ENCODE measurements at places on chromosomes 5 and 9.

GRCh38 chr9:117302487-117302886, 112.4 kb downstream of the ASTN2 start:
- no peak overlapping the region for H3K27ac ChIP-seq
- H3K4me1 ChIP-seq = no peaks in the 10 kb centered on the region
- H3K4me3 ChIP-seq = no peak overlapping the region
- no peak for DNase-seq

- H3K4me3 ChIP-seq = no peak overlapping the region
- no peaks in the 10 kb centered on the region for H3K36me3 ChIP-seq
- peak; percentile 69 for DNase-seq
- no peak overlapping the region for H3K27ac ChIP-seq
Measured at GRCh38 chr9:121233906-121234831, 32.5 kb upstream of the RAB14 start.

GRCh38 chr5:66741394-66741793, 145.2 kb downstream of the MAST4 start:
- no peak overlapping the region for H3K4me3 ChIP-seq
- no peak overlapping the region for H3K27ac ChIP-seq
- DNase-seq = no peak
- no peaks in the 10 kb centered on the region for H3K4me1 ChIP-seq
- H3K36me3 ChIP-seq = no peaks in the 10 kb centered on the region
- H3K27me3 ChIP-seq = no peaks in the 10 kb centered on the region

DNA sequence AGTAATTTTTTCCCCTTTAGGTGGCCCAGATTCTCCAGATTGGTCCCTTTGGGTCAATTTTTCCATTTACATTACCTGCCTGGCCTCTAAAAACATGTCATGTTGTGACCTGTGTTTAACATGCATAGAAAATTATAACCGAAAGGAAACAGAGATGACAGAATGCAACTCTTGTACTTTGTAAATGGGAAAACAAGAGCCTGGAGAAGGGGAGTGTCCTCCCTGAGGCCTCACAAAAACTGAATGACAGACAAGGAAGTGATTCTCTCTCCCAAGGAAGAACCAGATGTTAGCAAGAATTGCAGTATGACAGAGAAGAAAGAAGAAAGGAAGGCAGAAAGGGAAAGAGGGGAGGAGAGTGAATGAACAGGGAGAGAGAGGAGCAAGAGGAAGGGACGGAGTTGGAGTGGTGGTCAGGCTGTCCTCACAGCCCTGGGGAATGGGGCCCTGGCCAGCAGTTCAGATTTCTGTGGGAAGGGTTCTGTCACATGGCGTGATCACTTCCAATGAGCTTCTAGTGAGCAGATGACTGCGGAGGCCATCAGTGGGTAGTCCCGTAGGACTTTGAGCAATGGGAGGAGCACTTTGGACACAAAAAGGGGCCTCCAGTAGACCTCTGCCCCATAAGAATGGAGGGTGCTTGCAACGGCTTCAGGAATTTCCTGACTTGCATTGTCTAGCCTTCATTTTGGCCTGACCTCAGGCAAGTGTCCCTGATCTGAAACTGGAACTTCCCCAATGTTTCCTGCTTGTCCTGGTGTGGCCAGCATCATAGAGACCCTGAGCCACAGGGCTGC, 31.6 kb downstream of the ABLIM3 start:
- H3K4me3 ChIP-seq = no peak overlapping the region
- no peak overlapping the region for H3K27ac ChIP-seq
- no peaks in the 10 kb centered on the region for H3K4me1 ChIP-seq
- peak; percentile 42 for DNase-seq

- peaks cover 4% of the 10 kb centered on the region for H3K4me1 ChIP-seq
- no peaks in the 10 kb centered on the region for H3K27me3 ChIP-seq
- DNase-seq = no peak
- H3K27ac ChIP-seq = no peak overlapping the region
- no peak overlapping the region for H3K4me3 ChIP-seq
- H3K36me3 ChIP-seq = no peaks in the 10 kb centered on the region
Measured at GRCh38 chr9:4102078-4102477, 197.8 kb downstream of the GLIS3 start.

GRCh38 chr5:135221187-135221473, 177.9 kb downstream of the MACROH2A1 start:
- H3K27ac ChIP-seq = no peak overlapping the region
- H3K36me3 ChIP-seq = no peaks in the 10 kb centered on the region
- no peak for DNase-seq

GRCh38 chr9:78320875-78321496, 24.1 kb downstream of the PSAT1 start:
- H3K27ac ChIP-seq = no peak overlapping the region
- peaks cover 2% of the 10 kb centered on the region for H3K4me1 ChIP-seq
- no peak for DNase-seq
- no peak overlapping the region for H3K4me3 ChIP-seq

DNA sequence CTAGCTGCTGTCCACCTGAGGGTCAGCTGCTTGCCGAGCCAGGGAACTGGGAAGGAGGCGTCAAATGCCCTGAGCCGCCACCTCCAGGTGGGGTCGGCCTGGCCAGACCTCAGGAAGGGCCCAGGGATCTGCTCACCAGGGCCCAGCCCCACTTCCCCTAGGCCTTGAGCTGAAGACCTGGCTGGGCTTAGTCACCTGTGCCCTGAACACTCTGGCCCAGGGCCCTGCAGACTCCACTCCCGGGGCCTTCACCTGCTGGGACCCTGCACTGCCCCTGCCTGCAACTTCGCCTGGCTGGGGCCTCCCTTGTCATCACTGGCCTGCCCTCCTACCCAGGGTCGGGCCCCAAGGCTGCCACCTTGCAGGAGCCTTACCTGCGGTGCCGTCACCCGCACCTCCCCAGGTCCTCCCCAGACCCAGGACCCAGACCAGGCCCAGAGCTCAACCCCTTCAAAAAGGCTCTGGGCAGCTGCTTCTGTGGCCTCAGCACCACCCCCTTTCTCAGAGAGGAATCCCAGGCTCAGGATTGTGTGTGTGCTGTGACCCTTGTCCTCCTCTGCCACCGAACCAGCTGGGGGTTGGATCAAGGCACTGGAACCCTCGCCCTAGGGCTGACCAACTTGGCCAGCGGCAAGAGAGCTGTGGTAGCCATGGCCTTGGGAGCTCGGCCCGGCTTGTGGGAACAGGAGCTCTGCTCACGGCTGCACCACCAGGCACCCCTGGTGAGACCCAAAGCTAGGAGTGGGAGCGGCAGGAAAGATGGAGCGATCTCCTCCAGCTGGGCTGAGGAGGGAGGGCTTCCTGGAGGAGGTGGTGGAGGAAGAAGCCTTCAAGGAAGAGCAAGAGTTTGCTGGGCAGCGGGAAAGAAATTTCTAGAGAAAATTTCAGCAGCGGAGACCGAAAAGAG, 1.2 kb upstream of the NELFB start:
- H3K27ac ChIP-seq = no peak overlapping the region
- H3K4me1 ChIP-seq = peaks cover 14% of the 10 kb centered on the region
- no peak for DNase-seq
- H3K27me3 ChIP-seq = no peaks in the 10 kb centered on the region

DNA sequence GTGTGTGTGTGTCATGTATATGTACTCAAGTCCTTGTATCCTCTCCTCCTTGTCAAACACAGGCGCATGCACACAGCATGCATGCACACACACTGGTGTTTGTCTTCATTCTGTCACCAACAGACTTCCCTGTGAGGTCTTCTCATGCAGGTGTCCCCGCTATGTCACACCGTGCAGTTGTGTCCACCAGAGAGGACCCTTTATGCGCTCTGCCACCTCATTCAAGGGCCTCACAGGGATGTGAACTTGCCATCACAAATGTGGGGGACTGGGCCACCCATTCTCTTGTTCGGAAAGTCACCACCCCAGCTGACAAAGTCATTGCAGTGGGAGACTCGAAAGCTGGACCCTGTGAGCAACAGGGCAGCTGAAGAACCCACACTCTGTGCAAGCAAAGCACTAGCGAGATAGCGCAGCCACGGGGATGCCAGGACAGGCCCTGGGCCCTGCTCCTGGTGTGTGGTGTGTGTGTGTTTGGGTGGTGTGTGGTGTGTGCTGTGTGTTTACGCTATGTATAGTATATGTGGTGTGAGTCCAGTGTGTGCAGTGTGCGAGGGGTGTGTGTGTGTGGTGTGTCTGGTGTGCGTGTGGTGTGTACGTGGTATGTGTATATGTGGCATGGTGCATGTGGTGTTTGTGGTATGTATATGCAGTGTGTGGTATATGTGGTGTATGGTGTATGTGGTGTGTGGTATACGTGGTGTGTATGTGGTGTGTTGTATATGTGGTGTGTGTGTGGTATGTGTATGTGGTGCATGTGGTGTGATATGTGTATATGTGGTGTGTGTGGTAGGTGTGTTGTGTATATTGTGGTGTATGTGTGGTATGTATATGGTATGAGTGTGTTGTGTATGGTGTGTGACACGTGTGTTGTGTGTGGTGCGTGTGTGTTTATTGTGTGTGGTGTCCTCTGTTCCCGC, 30.9 kb upstream of the NXNL2 start:
- no peaks in the 10 kb centered on the region for H3K36me3 ChIP-seq
- no peaks in the 10 kb centered on the region for H3K27me3 ChIP-seq
- H3K27ac ChIP-seq = no peak overlapping the region
- DNase-seq = no peak

DNA sequence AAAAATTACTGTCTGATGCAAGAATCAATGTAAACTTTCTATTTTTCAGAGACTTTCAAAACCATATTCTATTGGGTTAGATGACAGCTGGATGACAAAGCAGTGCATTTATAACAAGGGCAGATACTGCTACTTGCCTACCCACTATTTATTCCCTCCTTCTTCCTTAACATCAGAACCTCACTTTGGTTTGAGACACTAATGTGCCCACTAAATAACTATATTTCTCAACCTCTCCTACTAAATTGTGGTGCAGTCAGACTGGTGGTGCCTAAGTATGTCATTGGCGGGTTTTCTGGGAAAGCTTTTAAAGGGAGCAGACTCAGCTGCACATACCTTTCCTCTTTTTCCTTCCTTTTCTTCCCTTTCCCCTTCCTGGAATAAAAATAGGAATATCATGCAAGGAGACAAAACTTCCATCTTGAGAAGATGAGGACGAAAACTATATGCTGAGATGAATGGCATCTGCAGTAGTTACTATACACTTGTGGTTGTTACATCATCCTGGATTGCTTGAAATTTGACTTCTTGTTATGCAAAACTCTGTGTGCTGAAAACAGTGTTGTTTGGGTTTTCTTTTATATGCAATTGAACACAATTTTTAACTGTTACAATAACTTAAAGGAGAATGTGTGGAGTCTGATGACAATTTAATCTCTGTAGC, 43.8 kb downstream of the PRR16 start:
- no peaks in the 10 kb centered on the region for H3K36me3 ChIP-seq
- H3K27me3 ChIP-seq = no peaks in the 10 kb centered on the region
- H3K4me1 ChIP-seq = no peaks in the 10 kb centered on the region

- DNase-seq = no peak
- H3K27me3 ChIP-seq = no peaks in the 10 kb centered on the region
- H3K36me3 ChIP-seq = peaks cover 18% of the 10 kb centered on the region
- H3K27ac ChIP-seq = no peak overlapping the region
Measured at GRCh38 chr5:172365948-172366608, 82.5 kb upstream of the UBTD2 start.

GRCh38 chr9:113373256-113373655, 3.5 kb downstream of the HDHD3 start:
- H3K27me3 ChIP-seq = no peaks in the 10 kb centered on the region
- peaks cover 13% of the 10 kb centered on the region for H3K4me1 ChIP-seq
- H3K36me3 ChIP-seq = peaks cover 26% of the 10 kb centered on the region
- H3K27ac ChIP-seq = no peak overlapping the region
- no peak overlapping the region for H3K4me3 ChIP-seq
- no peak for DNase-seq

GRCh38 chr5:155489949-155490348, 476.4 kb downstream of the KIF4B start:
- H3K27me3 ChIP-seq = no peaks in the 10 kb centered on the region
- H3K4me3 ChIP-seq = no peak overlapping the region
- no peak overlapping the region for H3K27ac ChIP-seq
- no peak for DNase-seq

GRCh38 chr9:92100237-92100911, 14.8 kb downstream of the SPTLC1 start:
- no peaks in the 10 kb centered on the region for H3K27me3 ChIP-seq
- H3K27ac ChIP-seq = no peak overlapping the region

DNA sequence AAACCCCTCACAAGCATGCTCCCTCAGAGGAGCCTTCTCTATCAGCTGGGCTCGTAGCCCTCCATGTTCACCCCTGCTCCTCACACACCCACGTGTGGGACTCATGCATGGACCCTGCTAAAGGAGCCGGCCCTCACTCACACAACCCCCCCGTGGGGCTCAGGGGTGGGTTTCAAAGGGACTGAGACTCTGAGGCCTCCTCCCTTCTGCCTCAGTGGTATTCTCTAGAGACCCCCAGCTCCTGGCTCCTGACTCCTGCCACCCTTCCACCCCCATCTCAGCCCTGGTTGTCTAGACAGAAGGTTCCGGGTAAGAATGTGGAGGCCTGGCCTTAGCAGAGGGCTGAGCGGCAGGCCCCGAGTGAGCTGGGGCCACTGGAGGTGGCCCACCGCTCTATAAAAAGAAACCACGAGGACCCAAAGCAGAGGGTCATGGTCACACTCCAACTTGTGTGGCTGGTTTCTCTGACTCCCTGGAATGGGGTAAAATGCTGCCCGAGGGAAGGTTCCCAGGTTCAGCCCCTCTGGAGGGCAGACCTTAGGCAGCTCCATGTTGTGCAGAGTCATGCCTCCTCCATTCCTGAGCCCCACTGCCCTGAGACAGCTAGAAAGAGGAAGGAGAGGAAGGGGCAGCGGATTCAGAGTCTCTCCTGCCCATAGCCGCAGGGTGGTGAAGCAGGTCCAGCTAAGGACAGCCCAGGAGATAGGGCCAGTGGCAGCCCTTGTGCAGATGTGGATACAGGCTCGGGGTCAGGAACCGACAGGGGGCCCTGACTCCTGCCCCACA, 10.8 kb downstream of the SEPTIN8 start:
- H3K27me3 ChIP-seq = no peaks in the 10 kb centered on the region
- no peak overlapping the region for H3K4me3 ChIP-seq
- no peak for DNase-seq
- no peak overlapping the region for H3K27ac ChIP-seq
- peaks cover 61% of the 10 kb centered on the region for H3K4me1 ChIP-seq

GRCh38 chr5:68467794-68468193, 252.2 kb downstream of the PIK3R1 start:
- H3K27ac ChIP-seq = no peak overlapping the region
- DNase-seq = no peak
- no peaks in the 10 kb centered on the region for H3K36me3 ChIP-seq
- no peak overlapping the region for H3K4me3 ChIP-seq
- H3K27me3 ChIP-seq = no peaks in the 10 kb centered on the region

GRCh38 chr5:34531751-34532360, 124.3 kb upstream of the RAI14 start:
- H3K4me3 ChIP-seq = no peak overlapping the region
- no peak for DNase-seq
- no peak overlapping the region for H3K27ac ChIP-seq
- H3K27me3 ChIP-seq = no peaks in the 10 kb centered on the region

DNA sequence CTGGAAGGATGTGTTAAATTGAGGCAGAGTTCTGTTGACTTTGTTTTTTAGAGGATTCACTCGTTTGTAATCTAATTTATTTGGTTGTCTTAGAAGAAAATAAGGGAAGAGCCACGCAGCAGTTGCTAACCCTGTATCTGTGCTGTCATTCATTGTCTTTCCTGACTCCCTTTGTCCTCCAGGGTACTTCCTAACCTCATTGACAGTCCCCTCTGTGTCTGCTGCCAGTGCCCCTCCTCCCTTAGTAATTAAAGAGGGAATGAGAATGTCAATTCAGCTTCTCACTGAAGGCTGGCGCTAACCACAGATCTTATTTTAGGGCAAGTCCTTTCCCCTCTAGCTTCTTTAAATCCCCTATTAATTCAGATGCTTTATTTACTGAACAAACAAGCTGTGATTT, 84.0 kb downstream of the MAST4 start:
- no peaks in the 10 kb centered on the region for H3K4me1 ChIP-seq
- no peaks in the 10 kb centered on the region for H3K27me3 ChIP-seq
- no peak overlapping the region for H3K4me3 ChIP-seq
- no peak for DNase-seq
- no peak overlapping the region for H3K27ac ChIP-seq

Data from trophoblast cell (in vitro differentiated cells and primary cell).